ENCODE measurements at places on chromosomes 13 and 19.

GRCh38 chr13:85377783-85378182 lies 421.4 kb downstream of the SLITRK6 start:
- no peak for DNase-seq

DNA sequence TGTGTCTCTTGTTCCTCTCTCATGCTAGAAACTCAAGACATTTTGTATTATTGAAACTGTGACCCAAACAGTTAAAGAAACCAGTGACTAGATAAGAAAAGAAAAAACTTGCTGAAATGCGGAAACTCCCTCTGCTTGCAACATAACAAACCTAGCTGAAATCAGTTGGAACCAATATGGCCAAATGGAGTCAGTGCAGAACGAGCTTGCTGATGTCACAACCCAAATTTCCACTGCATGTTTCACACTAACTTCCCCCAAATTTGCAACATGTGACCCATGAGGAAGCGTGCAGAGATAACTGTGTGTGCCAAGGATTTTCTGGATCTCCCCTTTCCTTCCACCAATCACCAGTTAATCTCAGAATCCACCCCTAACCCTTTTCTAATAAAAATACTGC lies 208.0 kb downstream of the DLEU7 start:
- DNase-seq: peak; percentile 8

- DNase-seq: no peak
Observed at GRCh38 chr13:44364345-44365000, 9.2 kb upstream of the SERP2 start.

DNA sequence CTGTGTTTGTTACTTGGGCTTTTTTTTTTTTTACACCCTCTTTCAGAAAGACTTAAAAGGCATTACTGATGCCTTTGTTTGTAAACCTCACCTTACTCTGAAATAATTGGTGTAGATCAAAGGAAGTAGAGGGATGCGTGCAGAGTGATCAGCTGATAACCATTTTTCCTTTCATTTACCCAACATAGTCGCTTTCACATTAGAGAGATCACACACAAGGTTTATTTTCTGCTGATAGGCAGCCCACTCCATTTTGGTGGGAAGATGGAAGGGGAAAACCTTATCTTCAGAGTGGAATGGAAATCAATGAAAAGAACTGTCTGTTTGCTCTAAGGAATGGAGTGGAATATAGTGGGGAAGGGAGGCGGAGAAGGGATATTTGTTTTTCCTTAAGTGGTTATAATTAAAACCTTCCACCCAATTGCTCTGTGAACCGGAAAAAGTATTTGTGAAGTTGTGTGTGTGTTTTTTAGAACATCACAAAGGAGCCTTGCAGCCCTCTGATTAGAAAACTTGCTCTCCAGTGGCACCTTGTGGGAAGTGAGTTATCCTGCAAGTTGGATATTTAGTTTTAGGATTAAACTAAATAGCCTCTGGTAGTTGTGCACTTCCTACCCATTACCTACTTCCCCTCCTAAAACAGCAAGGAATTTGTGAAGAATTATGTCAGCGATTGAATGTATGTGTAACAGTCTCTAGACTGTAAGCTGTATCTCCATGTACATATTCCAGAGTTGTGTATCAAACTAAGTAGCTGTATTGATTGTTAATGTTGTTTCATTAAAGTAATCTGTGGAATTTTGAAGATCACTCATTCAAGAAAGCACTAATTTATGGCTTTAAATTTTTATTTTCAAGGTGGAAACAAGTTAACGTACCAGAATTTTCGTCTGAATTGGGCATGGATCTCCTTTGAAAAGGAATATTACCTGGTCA lies 76.8 kb downstream of the FREM2 start:
- DNase-seq: peak; percentile 13

GRCh38 chr13:97892717-97893116 lies 60.8 kb upstream of the IPO5 start:
- DNase-seq: no peak

- no peak for DNase-seq
Observed at GRCh38 chr19:10885201-10886169, 14.1 kb downstream of the CARM1 start.

GRCh38 chr13:32019612-32020233 lies 11.9 kb upstream of the FRY start:
- peak; percentile 70 for DNase-seq

- no peak for DNase-seq
Observed at GRCh38 chr13:67090856-67091255, 139.3 kb downstream of the PCDH9 start.

- peak; percentile 57 for DNase-seq
Observed at GRCh38 chr19:42422092-42422900, 4.9 kb downstream of the LIPE start.

- DNase-seq: peak; percentile 80
Observed at GRCh38 chr19:55460670-55461258, 678 bp downstream of the ISOC2 start.

DNA sequence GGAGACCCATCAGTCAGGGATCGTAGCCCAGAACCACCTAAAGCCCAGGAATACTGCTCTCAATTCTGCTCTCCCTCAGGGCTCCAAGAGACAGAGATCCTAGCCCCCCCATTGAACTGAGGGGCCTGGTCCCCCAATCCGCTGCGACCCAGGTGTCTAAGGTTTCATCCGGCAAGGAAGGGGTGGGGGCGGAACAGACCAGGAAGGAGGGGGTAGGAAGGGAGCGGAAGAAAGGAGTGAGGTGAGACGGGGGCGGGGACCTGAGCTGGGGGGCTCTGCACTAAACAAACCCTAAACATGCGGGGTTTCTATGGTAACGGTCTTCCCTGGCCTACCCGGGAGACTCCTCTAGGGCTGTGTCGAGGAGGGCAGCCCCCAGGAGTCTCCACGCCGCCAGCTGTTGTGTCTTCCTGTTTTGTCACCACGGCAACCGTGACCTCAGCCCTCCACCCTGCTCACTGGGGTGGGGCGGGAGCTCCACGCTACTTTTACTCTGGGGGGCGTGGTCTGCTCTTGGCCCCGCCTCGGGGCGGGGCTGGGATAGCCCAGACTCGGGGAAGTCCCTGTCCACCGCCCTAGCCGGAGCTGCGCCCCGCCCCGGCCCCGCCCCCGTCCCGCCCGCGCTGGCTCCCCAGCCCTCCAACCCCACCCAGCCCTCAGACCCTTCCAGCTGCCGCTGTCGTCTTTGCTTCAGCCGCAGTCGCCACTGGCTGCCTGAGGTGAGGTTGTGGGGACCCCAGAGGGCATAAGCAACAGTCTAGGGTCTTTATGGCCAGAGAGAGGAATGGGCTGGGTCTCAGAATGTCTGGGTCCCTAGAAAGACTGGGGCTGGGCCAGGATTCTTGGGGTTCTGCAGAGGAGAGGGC lies at the start of gene MYADM:
MYADM (plus strand) TSS at position 659 of the 866 bp plus-strand sequence. CDS start 5,647 bp downstream, outside the sequence.
- peak; percentile 100 for DNase-seq

DNA sequence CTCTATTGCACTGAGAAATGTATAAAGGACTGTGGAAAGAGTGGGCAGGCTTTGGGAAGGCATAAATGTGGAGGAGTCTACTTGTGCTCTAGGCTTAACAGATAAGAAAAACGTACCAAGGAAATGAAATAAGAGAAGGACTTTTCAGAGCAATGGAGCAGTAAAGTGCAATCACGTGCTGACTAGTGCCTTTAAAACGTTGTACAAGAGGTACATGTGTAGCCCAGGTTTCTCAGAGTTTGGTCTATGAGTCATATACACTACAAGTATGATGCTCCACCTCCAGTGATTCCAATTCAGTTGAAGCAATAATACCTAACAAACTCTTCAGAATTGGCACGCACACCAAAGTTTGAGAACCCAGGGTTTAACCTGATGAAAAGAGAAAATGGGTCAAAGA lies 13.4 kb upstream of the FNDC3A start:
- no peak for DNase-seq

DNA sequence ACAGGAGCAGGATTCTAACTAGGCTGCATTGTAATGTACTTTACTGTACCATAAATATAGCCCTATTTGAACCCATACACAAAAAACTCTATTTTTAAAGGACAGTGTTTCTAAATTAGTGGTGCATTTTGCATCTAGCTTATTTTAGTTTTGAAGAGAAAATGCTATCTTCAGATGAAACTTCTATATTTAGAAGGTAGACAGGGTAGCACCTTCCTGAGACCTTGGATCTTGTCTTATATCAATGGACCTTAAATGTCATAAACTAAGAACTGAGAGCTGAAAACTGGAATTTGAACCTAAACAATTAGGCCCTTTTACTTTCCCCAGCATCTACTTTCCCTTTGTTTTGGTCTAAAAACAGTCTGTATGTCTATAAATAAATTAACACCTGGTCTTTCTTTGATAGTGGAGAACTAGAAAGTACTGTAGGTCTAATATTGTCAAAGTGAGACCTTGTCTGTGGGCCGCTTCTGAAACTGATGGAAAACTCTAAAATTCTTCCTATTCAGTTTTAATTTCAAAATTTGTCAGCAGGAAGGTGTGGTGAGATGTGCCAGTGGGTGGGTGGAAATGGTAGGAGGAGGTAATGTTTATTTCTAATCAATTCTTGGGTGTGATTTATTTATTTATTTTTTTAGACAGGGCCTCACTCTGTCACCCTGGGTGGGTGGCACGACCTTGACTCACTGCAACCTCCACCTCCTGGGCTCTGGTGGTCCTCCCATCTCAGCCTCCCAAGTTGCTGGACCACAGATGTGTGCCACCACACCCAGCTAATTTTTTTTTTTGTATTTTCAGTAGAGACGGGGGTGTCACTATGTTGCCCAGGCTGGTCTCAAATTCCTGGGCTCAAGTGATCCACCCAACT lies 10.1 kb downstream of the COG3 start:
- no peak for DNase-seq

- DNase-seq: no peak
Observed at GRCh38 chr13:72696579-72696978, 30.9 kb downstream of the MZT1 start.

- peak; percentile 64 for DNase-seq
Observed at GRCh38 chr19:12656899-12657571, 9.5 kb downstream of the MAN2B1 start.

DNA sequence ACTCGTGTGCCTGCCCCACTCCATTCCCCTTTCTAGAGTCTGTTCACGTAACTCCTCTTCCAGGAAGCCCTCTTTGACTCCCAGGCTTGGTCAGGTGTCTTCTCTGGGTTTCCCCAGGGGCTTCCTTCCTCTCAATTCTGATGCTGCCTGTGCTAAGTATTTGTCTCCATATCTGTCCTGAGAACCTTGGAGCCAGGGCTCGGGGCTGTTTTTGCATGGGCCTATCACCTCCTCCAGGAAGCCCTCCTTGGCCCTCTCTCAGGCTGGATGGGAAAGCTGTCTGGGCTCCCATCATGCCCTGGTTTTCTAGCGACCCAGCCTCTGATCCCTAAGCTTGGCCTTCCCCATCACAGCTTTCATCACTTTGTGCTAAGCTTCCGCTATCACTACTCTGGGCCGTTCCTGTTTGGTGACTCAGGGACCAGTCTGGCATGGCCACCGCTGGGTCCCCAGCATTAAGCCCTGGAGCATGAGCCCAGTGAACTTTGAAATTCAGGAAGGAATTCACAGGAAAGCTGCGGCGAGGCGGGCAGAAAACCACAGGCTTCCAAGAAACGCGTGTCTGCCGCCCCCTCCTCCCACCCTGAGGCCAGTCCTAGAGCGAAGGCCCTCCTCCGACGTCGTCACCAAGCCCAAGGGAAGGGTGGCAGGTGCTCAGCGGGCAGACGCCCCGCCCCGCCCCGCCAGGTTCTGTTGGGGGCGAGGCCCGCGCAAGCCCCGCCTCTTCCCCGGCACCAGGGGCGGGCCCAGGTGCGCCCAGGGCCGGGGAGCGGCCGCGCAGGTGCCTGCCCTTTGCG lies 486 bp upstream of the SPINT2 start:
- peak; percentile 86 for DNase-seq

DNA sequence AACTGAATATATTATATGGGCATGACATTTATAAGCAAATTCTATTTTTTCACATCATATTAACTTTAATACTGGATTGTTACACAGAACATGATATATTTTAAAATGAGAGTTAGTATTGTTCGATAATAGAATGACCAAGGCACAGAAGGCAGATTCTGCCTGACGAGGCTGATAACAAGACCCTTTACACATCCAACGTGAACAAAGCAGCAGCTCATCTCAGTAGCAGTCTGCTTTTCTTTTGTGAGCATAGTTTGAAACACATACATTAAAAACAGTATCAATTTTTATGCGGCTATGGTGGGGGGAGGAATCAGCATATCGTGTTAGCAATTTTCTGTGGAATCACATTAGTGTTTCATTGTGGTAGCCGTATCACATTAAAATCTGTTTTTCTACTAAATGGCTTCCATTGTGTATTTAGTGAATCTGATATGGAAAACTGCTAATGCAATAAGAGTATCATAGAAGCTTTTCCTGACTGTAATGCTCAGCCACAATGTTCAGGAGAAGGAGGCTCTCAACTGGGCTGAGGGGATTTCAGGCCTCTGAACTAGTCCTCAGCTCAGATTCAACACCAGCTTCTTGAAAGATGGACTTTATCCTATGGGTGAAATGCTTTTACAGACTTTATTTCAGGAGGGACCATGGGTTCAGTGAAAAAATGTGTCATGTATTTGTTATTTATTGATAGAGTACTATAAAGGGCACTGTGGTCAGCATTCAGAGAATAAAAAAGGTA lies 4.0 kb downstream of the SMAD9 start:
- no peak for DNase-seq

DNA sequence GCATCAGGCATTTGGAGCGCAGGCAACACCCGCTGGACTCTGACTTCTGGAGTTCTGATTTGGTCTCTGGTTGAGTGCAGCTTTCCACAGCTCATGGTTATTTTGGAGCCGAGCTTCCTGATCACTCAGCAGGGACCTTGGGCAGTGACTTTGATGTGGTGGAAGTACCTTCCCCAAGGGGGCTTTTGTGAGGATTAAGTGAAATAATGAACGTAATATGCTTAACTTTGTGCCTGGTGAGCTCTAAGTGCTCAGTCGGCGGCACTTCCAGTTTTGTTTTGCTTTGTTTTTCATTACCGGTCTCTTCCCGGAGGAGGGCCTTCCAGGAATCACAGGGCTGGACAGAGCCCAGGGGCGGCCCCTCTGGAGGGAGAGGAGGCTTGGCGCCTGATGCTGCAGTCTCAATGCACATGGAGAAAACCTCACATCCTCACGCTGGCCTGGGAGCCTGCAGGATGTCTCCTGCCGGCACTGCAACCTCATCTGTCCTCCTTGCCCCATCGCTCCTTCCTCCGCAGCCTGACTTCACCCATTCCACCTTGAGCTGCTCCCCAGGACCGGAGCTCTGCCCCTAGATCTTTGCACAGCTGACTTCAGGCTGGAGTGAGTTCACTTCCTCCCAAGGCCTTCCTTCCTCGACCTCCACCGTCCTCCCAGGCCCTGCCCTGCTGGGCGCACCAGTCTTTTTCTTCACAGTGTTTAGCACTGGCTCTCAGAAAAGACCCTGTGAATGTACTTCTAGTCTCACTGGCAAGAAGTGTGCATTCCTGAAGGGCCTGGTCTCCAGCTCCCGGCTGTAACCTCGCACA lies 1.5 kb downstream of the PLEKHF1 start:
- no peak for DNase-seq

DNA sequence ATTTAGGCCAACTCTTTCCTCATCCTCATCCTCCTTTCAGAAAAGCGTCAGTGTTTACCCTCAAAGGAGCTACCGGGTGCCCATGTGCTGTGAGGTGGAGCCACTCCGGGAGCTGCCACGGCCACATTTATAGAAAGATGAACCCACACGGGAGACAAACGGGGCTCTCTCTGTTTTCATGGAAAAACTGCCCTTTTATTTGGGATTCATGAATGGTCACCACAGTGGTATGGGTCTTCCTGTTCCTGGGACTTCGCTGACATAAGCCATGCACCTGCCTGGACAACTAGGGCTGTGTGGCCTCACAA lies 224.2 kb downstream of the ZIC5 start:
- DNase-seq: no peak

All from GM13977 (cell line).